ENCODE measurements at places on chromosomes 1 and 21. TPM values are rescaled to one million over a fixed set of nuclear protein-coding genes. Genes with fewer than 3 reads are reported as not detected.

DNA sequence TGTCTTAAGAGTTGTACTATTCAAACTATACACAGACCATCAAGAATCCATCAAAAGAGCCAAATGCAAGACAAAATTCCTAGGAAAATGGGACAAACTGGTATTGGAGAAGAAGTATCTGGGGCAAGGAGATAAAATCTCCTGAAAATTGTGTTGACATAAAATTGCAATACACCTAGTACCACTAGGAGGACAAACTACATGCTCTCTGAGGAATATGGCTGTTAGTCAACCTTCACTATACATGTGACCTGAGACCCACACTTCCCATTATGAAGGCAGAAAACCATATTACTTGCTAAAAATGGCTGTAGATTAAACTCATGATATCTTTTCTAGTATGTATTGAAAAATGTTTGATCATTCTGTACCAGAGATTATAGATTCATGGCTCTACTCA, 30.0 kb downstream of the IRF2BP2 start:
- peaks cover 35% of the 10 kb centered on the region for H3K4me1 ChIP-seq
- H3K27ac ChIP-seq: no peak overlapping the region
- H3K36me3 ChIP-seq: no peaks in the 10 kb centered on the region
- H3K4me3 ChIP-seq: no peak overlapping the region
- DNase-seq: no peak

GRCh38 chr1:3340548-3341235, 113.8 kb upstream of the ARHGEF16 start:
- H3K4me3 ChIP-seq: no peak overlapping the region
- no peaks in the 10 kb centered on the region for H3K4me1 ChIP-seq
- H3K27me3 ChIP-seq: peaks cover 8% of the 10 kb centered on the region
- no peak overlapping the region for H3K27ac ChIP-seq

GRCh38 chr1:154115180-154115579, 39.7 kb downstream of the NUP210L start:
- H3K4me3 ChIP-seq: no peak overlapping the region
- H3K27me3 ChIP-seq: no peaks in the 10 kb centered on the region
- H3K27ac ChIP-seq: no peak overlapping the region
- no peaks in the 10 kb centered on the region for H3K36me3 ChIP-seq
- no peak for DNase-seq

TNFRSF8 gene
- 0.82 TPM for total RNA-seq

- no peaks in the 10 kb centered on the region for H3K4me1 ChIP-seq
- H3K27me3 ChIP-seq: no peaks in the 10 kb centered on the region
- no peak overlapping the region for H3K27ac ChIP-seq
- no peak overlapping the region for H3K4me3 ChIP-seq
Observed at GRCh38 chr21:14737922-14738321, 191.8 kb upstream of the SAMSN1 start.

DNA sequence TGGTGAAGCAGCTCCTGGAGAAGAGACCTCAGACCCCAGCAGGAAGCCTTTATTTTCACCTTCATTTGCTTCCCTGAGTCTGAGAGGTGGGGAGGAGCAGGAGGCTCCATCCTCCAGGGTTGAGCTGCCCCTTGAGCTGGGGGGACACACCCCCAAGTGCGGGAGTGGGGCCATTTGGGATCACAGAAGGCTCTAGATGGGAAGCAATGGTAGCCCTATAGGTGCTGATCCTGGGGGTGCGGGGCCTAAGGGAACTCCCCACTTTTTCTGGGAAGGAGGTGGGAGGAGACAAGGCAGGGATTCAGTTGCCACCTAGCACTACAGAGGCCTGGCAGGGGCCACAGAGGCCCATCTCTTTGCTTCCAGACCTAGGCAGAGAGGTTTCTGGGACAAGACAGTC, 247.9 kb upstream of the CSF3R start:
- no peak overlapping the region for H3K27ac ChIP-seq
- no peak for DNase-seq
- no peaks in the 10 kb centered on the region for H3K36me3 ChIP-seq
- no peak overlapping the region for H3K4me3 ChIP-seq
- H3K27me3 ChIP-seq: peaks cover 27% of the 10 kb centered on the region

DNA sequence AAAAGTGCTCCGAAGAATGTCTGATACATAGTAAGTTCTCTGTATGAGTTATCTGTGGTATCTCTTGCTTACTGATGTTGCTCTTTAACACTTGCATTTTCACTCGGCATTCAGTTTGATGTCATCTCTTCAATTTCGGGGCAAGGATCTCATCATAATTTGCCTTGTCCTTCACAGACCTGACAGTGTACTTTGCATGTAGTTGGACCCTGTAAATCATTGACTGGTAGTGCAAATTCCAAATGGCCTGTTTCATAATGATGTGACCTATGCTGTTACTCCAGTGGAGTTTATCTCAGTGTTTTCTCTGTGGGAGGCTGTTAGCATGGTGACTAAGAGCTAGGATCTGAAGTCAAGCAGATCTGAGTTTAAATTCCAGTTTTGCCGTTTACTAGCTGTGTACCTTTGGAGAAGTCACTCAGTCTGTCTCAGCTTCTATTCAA, 34.2 kb upstream of the ABCD3 start:
- no peaks in the 10 kb centered on the region for H3K27me3 ChIP-seq
- no peaks in the 10 kb centered on the region for H3K36me3 ChIP-seq
- H3K27ac ChIP-seq: no peak overlapping the region
- H3K4me3 ChIP-seq: no peak overlapping the region
- H3K4me1 ChIP-seq: no peaks in the 10 kb centered on the region
- no peak for DNase-seq

GRCh38 chr1:159473335-159473734, 33.8 kb downstream of the OR10J1 start:
- H3K27ac ChIP-seq: no peak overlapping the region
- DNase-seq: no peak
- no peaks in the 10 kb centered on the region for H3K27me3 ChIP-seq
- no peaks in the 10 kb centered on the region for H3K36me3 ChIP-seq

GRCh38 chr21:36647279-36648093, 51.4 kb upstream of the SIM2 start:
- no peaks in the 10 kb centered on the region for H3K36me3 ChIP-seq
- no peaks in the 10 kb centered on the region for H3K27me3 ChIP-seq
- no peak overlapping the region for H3K4me3 ChIP-seq
- H3K4me1 ChIP-seq: no peaks in the 10 kb centered on the region
- no peak for DNase-seq

DNA sequence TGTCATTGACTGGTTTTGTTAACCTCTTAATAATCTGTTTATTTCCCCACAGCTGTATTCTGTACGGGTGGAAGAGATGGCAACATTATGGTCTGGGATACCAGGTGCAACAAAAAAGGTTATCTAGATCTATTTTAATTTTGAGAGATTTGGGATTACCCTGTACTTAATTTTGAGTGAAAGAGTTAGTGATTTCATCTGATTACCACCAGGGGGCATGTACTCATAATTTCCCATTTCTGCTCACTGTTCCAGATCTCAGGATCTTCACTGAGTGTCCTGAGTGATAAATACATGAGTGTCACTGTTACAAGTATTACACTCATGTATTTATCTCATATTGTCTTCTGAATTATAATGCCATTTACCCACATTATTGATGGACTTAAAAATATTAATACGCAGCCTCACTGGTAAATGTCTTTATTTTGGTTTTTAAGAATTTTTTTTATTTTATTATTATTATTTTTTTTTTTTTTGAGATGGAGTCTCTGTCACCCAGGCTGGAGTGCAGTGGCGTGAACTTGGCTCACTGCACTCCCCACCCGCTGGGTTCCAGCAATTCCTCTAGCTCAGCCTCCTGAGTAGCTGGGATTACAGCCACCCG, 27.4 kb downstream of the DTL start:
- H3K4me1 ChIP-seq: no peaks in the 10 kb centered on the region
- H3K36me3 ChIP-seq: no peaks in the 10 kb centered on the region
- H3K4me3 ChIP-seq: no peak overlapping the region
- no peak overlapping the region for H3K27ac ChIP-seq
- H3K27me3 ChIP-seq: no peaks in the 10 kb centered on the region

DNA sequence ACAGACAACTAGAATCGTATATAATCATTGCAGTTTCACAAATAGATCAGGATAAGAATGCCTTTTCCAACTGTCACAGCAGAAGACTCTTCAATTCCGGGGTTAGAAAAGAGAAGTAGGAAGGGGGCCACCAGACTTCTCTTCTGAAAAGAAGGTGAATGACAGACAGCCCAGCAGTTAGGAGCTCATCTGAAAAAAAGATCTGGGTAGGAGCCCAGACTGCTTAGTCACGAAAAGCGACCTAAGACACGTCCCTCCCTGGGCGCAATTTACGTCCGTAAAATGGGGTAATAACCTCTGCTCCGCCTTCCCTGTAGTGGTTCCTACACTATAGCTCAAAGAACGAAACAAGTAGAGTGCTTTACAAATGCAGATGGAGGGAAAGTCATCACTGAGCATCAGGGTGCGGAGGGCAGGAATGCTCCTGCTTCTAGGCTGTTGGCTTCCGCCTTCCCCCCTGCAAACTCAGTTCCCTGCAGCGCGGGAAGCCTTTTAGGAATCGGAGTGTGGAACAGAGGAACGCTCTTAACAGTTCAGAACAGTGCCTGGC, 582 bp downstream of the ORC1 start:
- H3K4me3 ChIP-seq: peak overlapping the region; percentile 75
- peaks cover 14% of the 10 kb centered on the region for H3K36me3 ChIP-seq
- peaks cover 26% of the 10 kb centered on the region for H3K4me1 ChIP-seq
- H3K27ac ChIP-seq: peak overlapping the region; percentile 89
- no peak for DNase-seq

DNA sequence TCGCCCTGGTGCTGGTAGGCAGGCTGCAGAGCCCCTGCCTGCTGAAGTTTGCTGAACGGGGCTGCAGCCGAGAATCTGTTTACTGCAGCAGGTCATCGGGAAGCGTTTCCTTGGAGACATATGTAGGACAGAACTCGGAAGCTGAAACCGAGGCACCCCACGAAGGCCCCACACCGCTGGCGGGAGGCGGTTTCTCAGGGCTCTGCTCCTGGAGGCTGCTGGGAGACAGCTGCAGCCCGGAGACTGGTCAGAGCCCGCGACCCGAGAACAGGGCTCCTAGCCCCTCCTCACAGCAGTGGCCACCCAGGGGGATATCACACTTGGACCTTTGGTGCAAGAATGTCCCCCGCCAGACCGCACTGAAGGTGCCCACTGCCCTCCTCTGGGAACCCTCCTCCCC, 12.7 kb upstream of the PLCH2 start:
- H3K36me3 ChIP-seq: no peaks in the 10 kb centered on the region
- H3K4me1 ChIP-seq: no peaks in the 10 kb centered on the region
- DNase-seq: no peak
- no peak overlapping the region for H3K27ac ChIP-seq
- peaks cover 87% of the 10 kb centered on the region for H3K27me3 ChIP-seq

GRCh38 chr1:38512789-38513188, 346.8 kb downstream of the RRAGC start:
- H3K27me3 ChIP-seq: no peaks in the 10 kb centered on the region
- H3K4me3 ChIP-seq: no peak overlapping the region
- no peak for DNase-seq

- peaks cover 17% of the 10 kb centered on the region for H3K4me1 ChIP-seq
- no peaks in the 10 kb centered on the region for H3K27me3 ChIP-seq
- H3K4me3 ChIP-seq: no peak overlapping the region
Observed at GRCh38 chr1:203744075-203744972, 20.7 kb upstream of the LAX1 start.

DNA sequence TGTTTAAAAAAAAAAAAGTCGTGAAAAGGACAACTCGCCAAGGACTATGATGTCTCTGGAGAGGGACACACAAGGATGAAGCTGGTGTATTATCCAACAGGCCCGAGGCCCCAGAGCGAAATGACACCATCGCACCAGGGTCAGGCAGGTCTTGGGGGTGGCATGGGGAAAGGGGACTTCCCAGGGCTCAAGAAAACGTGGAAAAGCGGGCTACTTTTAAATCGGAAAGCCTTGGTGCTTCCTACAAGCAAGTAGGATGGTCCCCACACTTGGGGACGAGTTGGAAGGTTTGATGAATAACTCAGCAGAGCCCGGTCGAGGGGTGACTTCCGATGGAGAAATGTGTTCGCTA, 505 bp upstream of the GNPAT start:
- no peak for DNase-seq
- H3K4me1 ChIP-seq: peaks cover 27% of the 10 kb centered on the region

DNA sequence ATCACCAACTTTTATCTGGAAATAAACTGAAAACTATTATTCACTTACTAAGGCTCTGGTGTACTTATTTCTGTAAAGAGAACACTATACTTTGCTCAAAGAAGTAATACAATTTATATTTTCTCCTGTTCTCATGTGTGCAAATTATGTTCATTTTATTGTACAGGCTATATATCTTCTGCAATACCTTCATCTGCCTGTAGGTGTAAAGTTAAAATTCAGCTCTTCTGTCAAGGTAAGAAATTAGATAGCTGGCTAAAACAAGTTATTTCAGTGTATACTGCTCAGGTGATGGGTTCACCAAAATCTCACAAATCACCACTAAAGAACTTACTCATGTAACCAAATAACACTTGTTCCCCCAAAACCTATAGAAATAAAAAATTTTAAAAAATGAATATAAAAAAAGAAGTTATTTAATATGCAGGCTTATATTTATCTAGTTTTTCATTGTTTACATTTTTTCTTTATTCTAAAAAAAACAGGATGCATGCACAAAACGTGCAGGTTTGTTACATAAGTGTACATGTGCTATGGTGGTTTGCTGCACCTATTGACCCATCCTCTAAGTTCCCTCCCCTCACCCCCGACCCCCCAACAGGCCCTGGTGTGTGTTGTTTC, 81.5 kb downstream of the PTGER3 start:
- no peak overlapping the region for H3K4me3 ChIP-seq
- no peak for DNase-seq
- H3K4me1 ChIP-seq: no peaks in the 10 kb centered on the region
- no peak overlapping the region for H3K27ac ChIP-seq

FAM3B gene
- not detected for total RNA-seq

SERPINC1 gene
- total RNA-seq: not detected

C4BPA gene
- not detected for total RNA-seq

DNA sequence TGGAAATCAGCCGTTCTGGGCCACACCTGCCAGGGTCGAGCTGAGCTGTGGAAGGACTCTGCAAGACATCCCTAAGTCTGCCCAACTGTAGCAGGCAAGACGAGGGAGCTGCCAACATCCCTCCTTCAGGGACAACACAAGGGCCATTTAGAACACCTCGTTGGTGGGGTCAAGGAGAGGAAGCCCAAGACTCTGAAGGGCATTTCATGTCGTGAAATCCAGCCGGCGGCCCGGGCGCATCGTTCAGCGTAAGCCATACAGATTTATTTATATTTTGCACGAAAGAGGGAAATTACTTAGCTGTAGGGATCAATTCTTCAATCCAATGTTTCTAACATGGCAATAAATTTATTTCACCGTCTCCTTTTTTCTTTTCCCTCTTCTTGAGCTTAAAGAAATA, 101.7 kb upstream of the ZC3H12A start:
- peak; percentile 19 for DNase-seq
- H3K4me3 ChIP-seq: no peak overlapping the region
- no peaks in the 10 kb centered on the region for H3K4me1 ChIP-seq
- no peaks in the 10 kb centered on the region for H3K27me3 ChIP-seq

DNA sequence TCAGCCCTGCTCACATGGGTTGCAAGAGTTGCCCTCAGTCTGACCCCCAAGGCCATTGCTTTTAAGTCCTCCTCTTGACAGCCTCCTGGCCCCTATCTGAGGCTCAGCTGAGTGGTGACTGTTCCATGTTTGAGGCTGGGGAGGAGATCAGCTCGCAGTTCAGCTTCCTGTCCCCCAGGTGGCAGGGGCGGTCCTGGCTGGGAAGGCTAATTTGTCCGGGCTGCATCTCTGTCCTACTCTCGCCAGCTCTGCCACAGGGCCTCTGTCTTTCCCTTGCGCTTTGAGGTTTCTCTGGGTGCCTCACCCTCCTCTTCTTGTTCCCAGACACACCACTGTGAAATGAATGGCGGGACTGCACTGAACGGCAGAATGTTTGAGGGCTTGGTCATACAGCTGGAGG, 157.3 kb downstream of the KCNJ6 start:
- H3K4me3 ChIP-seq: no peak overlapping the region
- no peaks in the 10 kb centered on the region for H3K4me1 ChIP-seq

GRCh38 chr21:34881421-34881820, 167.7 kb downstream of the RUNX1 start:
- no peak overlapping the region for H3K4me3 ChIP-seq
- DNase-seq: no peak
- peaks cover 2% of the 10 kb centered on the region for H3K27me3 ChIP-seq
- H3K36me3 ChIP-seq: peaks cover 3% of the 10 kb centered on the region
